Ascending aorta (tissue), 2 donors: ENCODE measurements at places on chromosomes 2 and 18. TPM values are rescaled to one million over a fixed set of nuclear protein-coding genes. Genes with fewer than 3 reads are reported as not detected.

The ITGA4 gene
- 6.6 TPM for total RNA-seq

The ALKAL2 gene
- 26.7 TPM for total RNA-seq

The ANKAR gene
- total RNA-seq = 0.75 TPM

DNA sequence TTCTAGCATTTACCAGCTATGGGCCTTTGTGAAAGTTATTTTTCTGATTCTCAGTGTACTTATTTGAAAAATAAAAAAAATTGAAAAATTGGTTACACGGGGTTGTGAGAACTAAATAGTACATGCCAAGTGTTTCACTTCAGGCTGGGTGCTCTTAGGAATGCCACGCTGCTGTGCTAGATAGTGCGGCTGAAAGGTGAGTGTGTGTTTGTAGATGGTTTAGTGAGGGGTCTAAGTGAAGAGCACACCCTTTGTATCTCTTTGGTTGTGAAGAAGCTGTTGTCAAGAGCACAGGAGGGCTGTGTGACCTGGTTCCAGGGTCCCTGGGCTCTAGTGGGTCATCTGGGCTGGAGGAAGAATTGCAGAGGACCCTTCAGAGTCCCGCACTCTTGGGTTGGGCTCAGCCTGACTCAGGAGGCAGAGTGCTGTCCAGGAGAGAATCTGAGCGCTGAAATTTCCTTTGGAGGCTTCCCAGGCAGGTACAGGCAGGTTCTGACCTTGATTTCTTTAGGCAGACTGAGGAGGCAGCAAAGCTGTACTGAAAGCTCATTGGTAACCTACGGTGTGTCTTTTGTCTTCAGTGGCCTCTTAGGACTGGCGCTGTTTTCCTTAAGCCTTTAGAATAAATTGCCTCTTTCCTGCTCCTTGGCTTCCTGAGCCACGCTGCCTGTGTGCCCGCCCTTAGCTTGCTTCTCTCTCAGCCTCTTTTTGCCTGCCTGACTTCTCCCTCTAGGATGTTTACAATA, 44.4 kb downstream of the MAP4K4 start:
- DNase-seq = no peak

GRCh38 chr2:112542984-112543661, 858 bp downstream of the POLR1B start:
- DNase-seq = no peak

DNA sequence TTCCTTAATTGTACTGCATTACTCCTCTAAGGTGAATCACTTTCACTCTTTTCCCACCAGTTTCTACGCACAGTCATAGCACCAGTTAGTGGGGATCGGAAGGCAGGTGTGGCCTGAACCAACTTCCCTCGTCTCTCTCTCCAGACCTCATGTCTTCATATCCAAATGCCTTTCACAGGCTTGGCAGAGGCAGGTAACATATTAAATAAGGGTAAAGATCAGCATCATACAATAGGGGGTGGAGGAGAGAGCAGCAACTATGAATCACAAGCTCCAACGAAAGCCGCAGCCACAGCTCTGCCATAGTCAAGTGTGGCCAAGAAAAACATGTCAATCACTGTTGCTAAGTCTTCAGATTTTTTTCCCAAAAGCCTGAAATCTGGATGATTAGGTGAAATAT, 40.3 kb downstream of the AP1S3 start:
- no peak for DNase-seq

DNA sequence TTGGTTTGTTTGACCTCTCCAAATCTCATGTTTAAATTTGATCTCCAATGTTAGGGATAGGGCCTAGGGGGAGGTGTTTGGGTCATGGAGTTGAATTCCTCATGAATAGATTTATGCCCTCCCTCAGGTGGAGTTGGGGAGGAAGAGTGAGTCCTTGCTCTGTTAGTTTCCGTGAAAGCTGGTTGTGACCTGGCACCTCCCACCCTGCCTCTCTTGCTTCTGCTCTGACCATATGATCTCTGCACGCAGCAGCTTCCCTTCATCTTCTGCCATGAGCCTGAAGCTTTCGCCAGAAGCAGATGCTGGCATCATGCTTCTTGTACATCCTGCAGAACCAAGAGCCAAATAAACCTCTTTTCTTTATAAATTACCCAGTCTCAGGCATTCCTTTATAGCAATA, 231.6 kb upstream of the ERBB4 start:
- DNase-seq = no peak

DNA sequence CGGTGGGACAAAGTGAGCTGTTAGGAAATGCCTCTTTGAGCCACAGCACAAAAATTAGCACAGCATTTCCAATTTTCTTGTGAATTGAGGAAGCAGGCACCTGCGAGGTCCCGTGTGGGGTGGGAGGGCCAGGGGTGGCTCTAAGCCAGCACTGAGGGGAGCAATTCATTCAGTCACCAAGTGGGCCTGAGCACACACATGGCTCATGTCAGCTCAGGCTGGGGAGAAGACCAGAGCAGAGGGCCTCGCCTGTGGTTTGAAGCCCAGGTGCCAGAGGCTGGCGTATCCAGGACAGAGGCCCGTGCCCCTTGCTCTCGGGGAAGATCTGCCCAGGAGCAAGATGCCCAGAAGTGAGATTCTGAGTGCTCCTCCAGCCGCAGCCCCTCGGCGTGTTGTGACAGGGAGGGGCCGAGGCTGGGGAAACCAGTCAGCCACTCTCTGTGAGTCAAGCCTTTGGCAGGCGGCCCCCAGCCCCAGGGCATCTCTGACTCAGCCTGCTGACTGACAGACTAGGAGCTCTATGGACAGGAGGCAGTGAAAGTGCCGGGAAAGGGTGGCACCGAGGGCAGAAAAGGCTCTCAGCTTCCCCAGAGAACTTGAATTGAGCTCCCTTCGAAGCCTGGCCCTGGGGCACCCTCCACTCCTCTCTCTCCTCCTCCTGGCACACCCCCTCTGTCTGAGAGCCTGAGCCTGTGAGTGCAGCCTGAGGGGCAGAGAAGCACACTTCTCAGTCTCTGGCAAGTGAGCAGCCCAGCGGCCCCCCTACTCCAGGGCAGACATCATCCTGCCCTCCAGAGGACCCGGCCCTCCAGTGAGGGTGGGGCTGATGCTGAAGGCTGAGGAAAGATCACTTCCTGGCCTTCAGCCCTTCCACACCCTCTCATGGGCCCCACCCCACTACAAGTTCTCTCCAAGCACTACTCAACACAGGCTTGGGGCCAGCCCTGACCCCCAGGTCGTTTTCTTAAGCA, 32.3 kb downstream of the CYP26B1 start:
- DNase-seq = peak; percentile 88

DNA sequence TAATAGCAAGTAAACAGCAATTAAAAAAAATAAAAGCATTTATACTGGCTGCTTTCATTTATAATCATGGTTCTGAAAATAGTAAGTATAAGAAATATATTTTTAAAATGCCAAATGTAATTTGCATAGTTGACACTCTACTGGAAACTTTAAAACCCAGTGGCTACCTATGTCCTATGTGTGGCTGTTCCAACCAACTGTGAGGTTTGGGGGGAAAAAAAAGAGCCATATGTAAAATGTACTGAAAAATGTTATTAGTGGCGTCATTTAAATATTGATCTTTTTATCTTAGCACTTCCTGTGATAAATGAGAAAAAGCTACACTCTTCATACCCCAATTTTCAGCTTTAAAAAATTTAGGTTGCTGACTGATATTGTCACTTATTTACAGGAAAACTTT, 270.7 kb downstream of the TCF4 start:
- no peak for DNase-seq
